Tracheal epithelial cell (primary cell): ENCODE measurements at places on chromosomes 3 and 15. TPM values are rescaled to one million over a fixed set of nuclear protein-coding genes. Genes with fewer than 3 reads are reported as not detected.

The SERPINI1 gene
- 1.2 and 2.6 TPM in 2 replicates for total RNA-seq

The MCF2L2 gene
- 0.21 TPM in 1 of 2 replicates, not detected in the other for total RNA-seq

The NAALADL2 gene
- 0.21 and 2.2 TPM in 2 replicates for total RNA-seq

The FGF12 gene
- 0.24 TPM in 1 of 2 replicates, not detected in the other for total RNA-seq

The ALDH1A2 gene
- total RNA-seq: 0.64 and 2.7 TPM in 2 replicates

The FANCD2OS gene
- total RNA-seq: not detected in 2 replicates

The UPK1B gene
- 13.0 and 47.5 TPM in 2 replicates for total RNA-seq

The PLSCR2 gene
- 0.21 TPM in 1 of 2 replicates, not detected in the other for total RNA-seq

The DNAH1 gene
- 0.85 and 0.96 TPM in 2 replicates for total RNA-seq

The NMNAT3 gene
- total RNA-seq: 3.9 and 11.3 TPM in 2 replicates

The TRIP4 gene
- 7.5 and 9.2 TPM in 2 replicates for total RNA-seq

The TRPM1 gene
- total RNA-seq: under 0.01 TPM in 1 of 2 replicates, not detected in the other

The FBXL22 gene
- total RNA-seq: under 0.01 TPM in 1 of 2 replicates, not detected in the other

The EFHB gene
- total RNA-seq: 1.4 TPM in 1 of 2 replicates, not detected in the other

The ZNF502 gene
- 2.7 and 5.8 TPM in 2 replicates for total RNA-seq

The GOLGA6L7 gene
- not detected in 2 replicates for total RNA-seq

The KNG1 gene
- total RNA-seq: not detected in 2 replicates

The CHRNA7 gene
- total RNA-seq: 0.21 and 0.24 TPM in 2 replicates

The GOLGA6L1 gene
- total RNA-seq: not detected in 2 replicates

The RBM5 gene
- total RNA-seq: 66.9 and 72.5 TPM in 2 replicates

The FANCI gene
- total RNA-seq: 7.5 and 9.9 TPM in 2 replicates

The HTR3E gene
- not detected in 2 replicates for total RNA-seq

The EDEM1 gene
- total RNA-seq: 28.9 and 56.1 TPM in 2 replicates

The ACAA1 gene
- total RNA-seq: 20.9 and 26.7 TPM in 2 replicates

The MKRN3 gene
- total RNA-seq: 0.24 TPM in 1 of 2 replicates, not detected in the other

The PARP15 gene
- not detected in 2 replicates for total RNA-seq

The CYP8B1 gene
- total RNA-seq: not detected in 2 replicates

The MON1A gene
- 14.3 and 16.6 TPM in 2 replicates for total RNA-seq

The OIP5 gene
- total RNA-seq: 1.1 and 1.7 TPM in 2 replicates

The KLF15 gene
- total RNA-seq: 3.2 TPM in 1 of 2 replicates, not detected in the other

The GOLGA8G gene
- under 0.01 TPM in 1 of 2 replicates, not detected in the other for total RNA-seq

The EPHB3 gene
- 16.6 and 26.3 TPM in 2 replicates for total RNA-seq

The PLA2G4E gene
- total RNA-seq: 0.21 and 0.96 TPM in 2 replicates

The EIF2A gene
- 258 and 260 TPM in 2 replicates for total RNA-seq

The HRG gene
- total RNA-seq: not detected in 2 replicates

The MYZAP gene
- total RNA-seq: 1.2 and 1.3 TPM in 2 replicates

The SPSB4 gene
- under 0.01 TPM in 1 of 2 replicates, not detected in the other for total RNA-seq

The MYO1E gene
- total RNA-seq: 101 and 359 TPM in 2 replicates

The SIDT1 gene
- total RNA-seq: under 0.01 and 0.24 TPM in 2 replicates

The CTXND1 gene
- total RNA-seq: not detected in 2 replicates

The SEMA7A gene
- total RNA-seq: 4.3 and 91.6 TPM in 2 replicates

The SLC2A2 gene
- total RNA-seq: under 0.01 TPM in 1 of 2 replicates, not detected in the other
